Stimulated activated CD8-positive, alpha-beta memory T cell treated with anti-CD3 and anti-CD28 coated beads, Interleukin-15, amount 100 ng/mL, for 1 hour (primary cell): ENCODE measurements at places on chromosomes 1 and 21.

GRCh38 chr1:1553821-1554494, 13.5 kb upstream of the TMEM240 start:
- DNase-seq, result no peak

GRCh38 chr21:37700641-37701202, 215.5 kb downstream of the KCNJ6 start:
- DNase-seq, result no peak

- peak; percentile 86 for DNase-seq
These were observed at the start of gene SOAT1 for GRCh38 chr1:179293340-179294327. TSS of gene SOAT1 (plus strand) at chr1:179293797. CDS start at chr1:179302685, 8,888 bp downstream.

GRCh38 chr1:20589331-20590278, 708 bp downstream of the CDA start:
- no peak for DNase-seq

GRCh38 chr1:43536864-43537358, 6.2 kb downstream of the PTPRF start:
- no peak for DNase-seq

- DNase-seq, result no peak
These were observed 18.0 kb upstream of the IL20 start for GRCh38 chr1:206847337-206847834.

DNA sequence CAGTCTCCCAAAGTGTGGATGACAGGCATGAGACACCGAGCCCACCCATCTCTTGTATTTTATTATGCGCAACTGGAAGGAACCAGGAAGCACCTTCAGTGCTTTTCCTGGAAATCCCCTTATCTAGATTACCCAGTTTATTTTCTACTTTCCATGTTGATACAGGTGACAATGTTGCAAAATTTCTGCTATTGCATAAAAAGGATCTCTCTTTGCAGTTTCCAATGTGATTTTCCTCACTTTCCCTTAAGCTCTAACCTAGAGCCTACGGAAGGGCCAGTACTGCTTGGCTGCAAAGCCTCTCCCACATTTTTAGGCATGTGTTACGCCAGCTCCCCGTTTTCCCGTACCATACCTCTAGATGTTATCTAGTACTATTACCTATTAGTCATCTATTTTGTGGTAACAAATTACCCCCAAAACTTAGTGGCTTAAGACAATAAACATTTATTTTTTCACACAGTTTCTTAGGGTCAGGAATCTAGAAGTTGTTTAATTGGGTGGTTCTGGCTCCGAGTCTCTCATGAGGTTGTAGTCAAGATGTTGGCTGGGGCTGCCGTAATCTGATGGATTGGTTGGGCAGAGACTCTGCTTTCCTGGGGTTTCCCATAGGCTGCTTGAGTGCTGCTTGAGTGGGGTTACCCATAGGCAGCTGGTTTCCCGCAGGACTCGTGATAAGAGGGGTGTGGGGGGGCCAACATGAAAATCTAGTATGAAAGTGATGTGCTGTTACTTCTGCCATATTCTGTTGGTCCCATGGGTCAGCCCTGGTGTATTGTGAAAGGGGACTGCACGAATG, 131.5 kb upstream of the HNRNPU start:
- no peak for DNase-seq

DNA sequence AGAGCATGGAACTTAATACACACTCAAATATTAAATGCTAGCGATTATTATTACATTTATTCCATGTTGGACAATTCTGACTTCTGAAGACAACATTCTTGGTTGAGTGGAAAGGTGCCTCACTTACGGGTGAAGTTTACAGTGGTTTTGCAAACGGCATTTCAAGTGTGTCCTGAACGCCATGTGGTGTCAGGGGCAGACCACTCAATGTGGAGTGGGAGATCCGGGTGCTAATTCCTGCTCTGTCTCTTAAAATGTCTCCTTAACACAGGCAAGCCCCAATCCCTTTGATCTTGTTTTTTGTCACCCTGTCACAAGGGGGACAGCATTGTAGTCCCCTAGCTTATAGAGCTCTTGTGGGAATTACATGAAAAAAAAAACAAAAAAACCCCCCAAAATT, 5.6 kb upstream of the TDRD10 start:
- DNase-seq, result no peak

- DNase-seq, result no peak
These were observed 62.2 kb upstream of the SLC44A3 start for GRCh38 chr1:94757931-94758330.

GRCh38 chr1:220363196-220363837, 91.1 kb upstream of the RAB3GAP2 start:
- no peak for DNase-seq

DNA sequence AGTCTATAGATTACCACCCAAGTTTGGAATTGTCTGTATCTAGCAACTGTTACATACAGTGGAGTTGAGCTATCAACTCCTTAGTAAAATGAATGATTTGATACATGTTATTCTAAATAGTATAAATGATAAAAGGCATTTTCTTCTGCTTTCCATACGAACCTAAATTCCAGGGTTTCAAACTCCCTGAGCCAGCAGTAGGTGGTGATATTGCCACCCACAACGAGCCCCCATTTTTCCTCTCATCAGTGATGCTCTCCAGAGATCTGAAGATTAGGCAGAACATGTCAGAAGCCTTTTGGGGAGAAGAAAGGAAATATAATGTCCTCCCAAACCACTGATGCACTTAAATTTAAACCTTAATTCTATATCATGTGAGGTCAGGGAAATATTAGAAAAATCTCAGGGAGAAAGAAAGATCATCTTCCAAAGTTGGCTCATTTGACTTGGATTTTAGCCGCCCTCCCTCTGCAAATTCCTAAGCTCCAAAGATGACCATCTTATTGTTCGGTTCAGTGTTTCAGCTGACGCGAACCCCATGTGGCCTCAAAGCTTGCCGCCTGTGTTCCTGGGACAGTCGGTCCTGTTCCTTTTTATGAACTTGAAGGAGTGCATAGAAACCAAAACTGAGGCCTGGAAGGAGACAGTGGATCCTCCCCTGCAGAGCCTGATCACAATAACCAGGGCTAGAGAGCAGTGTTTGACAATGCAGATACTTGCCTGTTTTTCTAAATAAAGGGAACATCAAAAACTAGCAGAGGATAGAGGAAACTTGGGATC, 2.3 kb downstream of the EVA1C start:
- DNase-seq, result no peak
